Osteocyte (in vitro differentiated cells): ENCODE measurements at places on chromosomes 3 and 15. TPM values are rescaled to one million over a fixed set of nuclear protein-coding genes. Genes with fewer than 3 reads are reported as not detected.

Gene CILP
- total RNA-seq = 0.19 TPM in 1 of 2 replicates, not detected in the other

GRCh38 chr3:106842151-106842550 lies 535.1 kb upstream of the CCDC54 start:
- peaks cover 54% of the 10 kb centered on the region for H3K4me1 ChIP-seq
- no peaks in the 10 kb centered on the region for H3K27me3 ChIP-seq
- DNase-seq = no peak
- peaks cover 2% of the 10 kb centered on the region for H3K36me3 ChIP-seq
- H3K27ac ChIP-seq = peak overlapping the region; percentile 82

DNA sequence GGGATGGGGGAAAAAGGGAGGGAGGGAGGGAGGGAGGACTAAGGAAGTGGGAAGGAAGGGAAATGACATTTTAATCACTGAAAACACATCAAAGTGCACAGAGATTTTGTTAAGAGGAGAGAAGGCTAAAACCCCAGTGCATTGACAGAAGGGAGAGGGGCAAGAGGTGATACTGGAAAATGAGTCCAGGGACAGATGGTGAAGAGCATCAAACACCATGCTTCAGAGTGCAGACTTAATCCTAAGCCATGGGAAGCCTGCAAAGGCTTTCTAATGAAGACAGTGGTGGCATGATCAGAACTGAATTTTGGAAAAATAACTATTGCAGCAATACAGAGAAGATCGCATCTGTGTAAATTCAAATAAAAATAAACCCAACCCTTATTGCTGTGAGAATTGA lies 41.8 kb downstream of the HGD start:
- no peaks in the 10 kb centered on the region for H3K36me3 ChIP-seq
- no peak overlapping the region for H3K4me3 ChIP-seq
- H3K27ac ChIP-seq = no peak overlapping the region
- H3K27me3 ChIP-seq = no peaks in the 10 kb centered on the region
- no peak for DNase-seq

DNA sequence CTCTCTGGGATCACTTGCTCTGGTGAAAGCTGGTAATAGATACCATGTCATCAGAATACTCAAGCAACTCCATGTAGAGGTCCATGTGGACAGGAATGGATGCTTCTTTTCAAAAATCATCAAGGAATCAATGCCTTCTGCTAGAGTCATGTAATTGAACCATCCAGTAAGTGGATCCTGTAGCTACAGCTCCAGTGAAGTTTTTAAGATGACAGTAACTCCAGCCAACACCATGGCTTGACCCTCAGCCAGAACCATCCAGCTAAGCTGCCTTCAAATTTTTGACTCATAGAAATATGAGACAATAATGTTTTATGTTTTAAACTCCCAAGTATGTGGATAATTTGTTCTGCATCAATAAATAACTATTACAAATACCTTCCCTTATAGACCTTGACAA lies 923.7 kb downstream of the EPHA3 start:
- no peak for DNase-seq
- peaks cover 18% of the 10 kb centered on the region for H3K4me1 ChIP-seq
- H3K27ac ChIP-seq = no peak overlapping the region
- H3K36me3 ChIP-seq = peaks cover 2% of the 10 kb centered on the region
- H3K27me3 ChIP-seq = no peaks in the 10 kb centered on the region
- H3K4me3 ChIP-seq = no peak overlapping the region
